ENCODE measurements at places on chromosomes 16 and 17.

DNA sequence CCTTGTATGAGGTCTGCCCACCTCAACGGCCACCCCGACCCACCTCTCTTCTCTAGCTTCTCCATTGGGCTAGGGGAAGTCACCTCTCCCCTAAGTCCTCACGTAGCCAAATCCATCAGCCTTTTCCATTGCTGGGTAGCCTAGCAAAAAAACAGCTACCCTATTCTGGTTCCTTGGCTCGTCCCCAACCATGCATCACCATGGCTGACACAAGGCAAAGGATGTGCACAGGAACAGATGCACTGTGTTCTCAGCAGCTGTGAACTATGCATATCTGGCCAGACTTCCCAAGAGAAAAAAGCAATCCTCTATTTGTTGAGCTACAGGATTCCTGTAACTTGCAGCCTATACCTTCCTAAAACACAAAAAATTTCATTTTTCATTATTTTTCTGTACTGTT lies 22.0 kb upstream of the FLCN start:
- DNase-seq, result no peak

DNA sequence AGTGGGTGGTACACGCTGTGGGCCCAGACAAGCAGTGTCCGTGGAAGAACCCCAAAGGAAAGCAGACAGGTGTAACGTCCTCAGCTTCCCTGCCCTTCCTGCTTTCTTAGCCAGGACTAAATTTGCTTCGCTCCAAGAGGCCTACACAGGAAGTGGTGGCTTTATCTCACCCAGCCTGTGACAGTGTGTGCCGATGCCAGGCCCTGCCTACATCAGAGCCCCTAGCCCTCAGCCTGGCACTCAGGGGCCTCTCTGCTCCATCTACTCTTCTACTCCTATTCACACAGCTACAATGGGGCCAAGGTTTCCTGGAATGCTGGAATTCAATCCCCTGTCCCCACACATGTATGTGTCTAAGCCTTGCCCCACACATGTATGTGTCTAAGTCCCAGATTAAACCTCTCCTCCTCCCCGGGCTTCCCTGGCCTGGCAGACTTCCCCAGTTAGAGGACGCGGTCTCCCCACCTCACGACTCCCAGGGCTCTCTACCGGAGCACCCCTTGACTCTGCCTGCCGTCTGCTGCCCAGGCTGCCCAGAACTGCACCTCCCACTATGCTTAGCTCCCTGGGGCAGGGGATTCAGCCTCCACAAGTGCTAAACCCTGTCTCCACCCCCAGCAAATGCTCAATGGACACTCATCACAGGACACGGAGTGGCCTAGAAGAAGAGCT lies 8.2 kb downstream of the PGAP3 start:
- DNase-seq, result peak; percentile 61

- no peak for DNase-seq
Measured at GRCh38 chr17:76132574-76133338, 8.3 kb downstream of the FOXJ1 start.

GRCh38 chr17:39684369-39685192 lies 3.3 kb downstream of the PGAP3 start:
- no peak for DNase-seq

DNA sequence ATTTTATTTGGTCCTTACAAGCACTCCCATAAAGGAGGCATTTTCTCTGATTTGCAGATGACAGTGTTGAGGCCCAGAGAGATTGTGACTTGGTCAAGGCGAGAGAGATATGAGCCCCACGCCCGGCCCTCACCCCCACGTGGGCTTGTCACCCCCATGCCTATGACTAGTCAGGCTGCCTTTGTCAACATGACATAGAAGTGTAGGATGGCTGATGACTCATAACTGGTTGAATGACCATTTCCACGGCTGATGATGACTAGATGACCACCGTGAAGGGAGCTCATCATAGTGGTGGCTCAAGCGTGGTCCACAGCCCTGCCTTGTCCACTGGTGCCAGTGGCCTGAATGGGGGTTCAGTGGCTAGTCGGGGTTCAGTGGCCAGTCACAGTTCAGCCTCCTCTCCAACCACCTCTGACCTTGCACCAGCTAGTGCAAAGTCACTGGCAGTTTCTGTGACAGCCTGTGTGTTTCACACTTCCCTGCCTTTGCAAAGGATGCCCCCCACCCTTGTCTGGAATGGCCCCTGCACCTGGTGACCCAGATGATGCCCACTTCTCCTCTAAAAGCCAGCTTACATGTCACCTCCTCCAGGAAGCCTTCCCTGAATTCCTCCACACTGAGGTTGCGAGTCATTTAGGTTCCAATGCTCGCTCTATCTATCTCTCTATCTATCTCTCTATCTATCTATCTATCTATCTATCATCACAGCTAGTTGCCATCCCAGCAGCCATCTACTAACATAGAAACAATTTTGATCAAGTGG lies 3.8 kb upstream of the WSCD1 start:
- no peak for DNase-seq

DNA sequence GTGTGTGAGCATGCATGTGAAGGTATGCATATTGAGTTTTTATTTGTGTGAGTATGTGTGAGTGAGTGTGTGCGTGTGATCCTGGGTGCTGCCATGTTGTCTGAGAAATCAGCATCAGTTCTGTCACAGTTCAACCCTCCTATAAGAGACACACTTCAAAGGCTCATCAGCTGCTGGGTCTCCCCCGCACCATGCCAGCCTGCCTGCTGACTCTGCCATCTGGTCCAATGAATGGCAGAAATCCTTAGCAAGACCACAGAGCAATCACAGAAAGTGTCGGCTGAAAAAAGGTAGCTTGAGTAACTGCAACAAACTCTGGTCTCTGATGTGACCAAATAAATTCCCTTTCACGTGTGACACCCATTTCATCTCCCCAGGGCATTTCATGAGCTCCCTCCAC lies 381.8 kb upstream of the MAF start:
- DNase-seq, result no peak

DNA sequence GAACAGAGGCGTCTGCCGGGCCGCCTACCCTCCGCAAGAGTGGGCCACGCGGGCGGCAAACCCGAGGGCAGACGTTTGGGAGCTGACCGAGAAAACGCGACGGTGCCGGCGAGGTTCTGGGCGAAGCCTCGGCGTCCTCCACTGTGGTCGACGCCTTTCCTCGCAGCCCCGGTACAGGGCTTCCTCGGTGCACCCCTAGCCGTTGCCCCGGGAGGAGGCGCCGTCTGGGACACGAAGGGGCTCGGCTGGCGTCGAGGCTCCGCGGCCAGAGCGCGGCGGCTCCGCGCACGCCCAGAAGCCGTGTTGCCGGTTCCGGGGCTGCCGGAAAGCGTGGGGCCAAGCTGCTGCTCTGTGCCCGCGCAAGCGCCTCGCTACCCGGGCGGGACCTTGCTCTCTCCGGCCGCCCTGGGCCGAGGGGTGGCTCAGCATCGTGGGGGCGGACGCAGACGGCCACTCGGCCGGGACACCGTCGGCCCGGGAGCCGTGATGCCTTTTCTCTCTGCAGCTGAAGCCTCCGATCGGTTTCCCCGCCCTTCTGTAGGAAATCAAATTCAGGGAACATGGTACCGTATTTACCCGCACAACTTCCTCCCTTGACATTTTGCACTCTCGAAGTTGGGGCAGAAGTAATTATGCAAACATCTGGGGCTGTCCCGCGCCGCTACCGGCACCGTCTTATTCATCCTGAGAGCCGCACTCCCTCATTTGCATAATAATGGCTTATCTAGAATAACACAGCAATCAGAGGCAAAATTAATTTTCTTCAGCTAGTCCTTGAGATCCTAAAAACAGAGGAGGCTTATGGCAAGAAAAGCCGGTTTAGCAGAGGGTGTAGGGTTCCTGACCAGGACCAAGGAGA lies 7.3 kb upstream of the CBX8 start:
- DNase-seq, result peak; percentile 49

DNA sequence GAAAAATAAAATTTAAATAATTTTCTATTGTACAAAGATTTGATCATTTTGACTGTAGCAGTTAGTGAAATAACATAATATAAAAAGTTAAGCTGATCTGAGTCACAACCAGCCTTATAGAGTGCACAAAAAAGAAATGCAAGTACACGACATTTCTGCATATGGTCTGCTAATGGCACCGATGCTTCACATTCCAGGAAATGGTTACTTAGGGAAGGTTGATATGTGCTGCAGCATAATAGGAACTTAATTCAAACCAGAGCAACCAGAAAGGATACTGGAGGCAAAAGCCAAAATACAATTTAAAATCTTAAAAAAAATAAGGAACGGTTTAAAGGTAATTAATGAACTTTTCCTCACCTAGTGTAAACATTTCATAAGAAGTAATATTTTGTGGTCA lies 10.0 kb upstream of the CFDP1 start:
- DNase-seq, result no peak

- DNase-seq, result no peak
Measured at GRCh38 chr16:66637806-66638205, 33.3 kb downstream of the CMTM3 start.

GRCh38 chr17:83183951-83184506 lies 104.6 kb downstream of the METRNL start:
- DNase-seq, result no peak

DNA sequence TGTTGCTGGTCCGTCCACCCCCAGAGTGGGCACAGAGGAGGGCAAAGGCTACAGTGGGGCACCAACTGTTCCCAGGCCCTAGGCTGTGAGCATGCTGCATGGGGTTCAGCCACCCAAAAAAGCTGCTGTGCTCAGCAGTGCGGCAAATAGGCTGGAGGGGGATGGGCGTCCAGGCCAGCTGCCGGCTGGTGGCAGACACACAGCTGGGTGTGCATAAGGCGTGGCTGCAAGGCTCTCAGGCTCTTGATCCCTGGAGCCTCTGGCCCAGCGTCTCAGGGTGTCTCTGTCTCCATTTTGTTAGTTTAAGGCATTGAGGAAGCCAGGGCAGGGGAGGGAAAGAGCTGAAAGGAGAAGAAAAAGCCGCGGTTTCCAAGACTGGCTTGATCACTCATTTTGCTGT lies 8.8 kb downstream of the RPL19 start:
- no peak for DNase-seq

- no peak for DNase-seq
Measured at GRCh38 chr17:9195411-9195810, 174.1 kb downstream of the NTN1 start.

DNA sequence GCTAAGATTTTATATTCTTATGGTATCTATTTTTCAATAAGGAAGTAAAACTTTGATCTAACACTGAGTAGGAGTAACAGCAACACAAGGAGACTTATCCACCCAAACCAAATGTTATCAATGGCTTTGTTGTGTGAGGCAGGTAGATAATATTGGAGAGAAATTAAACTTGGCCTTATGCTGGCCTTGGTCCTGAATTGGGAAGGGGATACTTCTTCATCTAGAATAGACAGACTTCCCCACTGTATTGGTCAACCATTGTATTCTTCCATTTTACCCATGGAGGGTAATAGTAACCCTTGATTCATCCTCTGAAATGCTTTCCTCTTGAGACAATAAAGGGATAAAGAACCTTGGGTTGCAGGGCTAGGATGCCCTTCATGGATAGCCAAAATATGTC lies 76.3 kb upstream of the ANKFN1 start:
- DNase-seq, result no peak

DNA sequence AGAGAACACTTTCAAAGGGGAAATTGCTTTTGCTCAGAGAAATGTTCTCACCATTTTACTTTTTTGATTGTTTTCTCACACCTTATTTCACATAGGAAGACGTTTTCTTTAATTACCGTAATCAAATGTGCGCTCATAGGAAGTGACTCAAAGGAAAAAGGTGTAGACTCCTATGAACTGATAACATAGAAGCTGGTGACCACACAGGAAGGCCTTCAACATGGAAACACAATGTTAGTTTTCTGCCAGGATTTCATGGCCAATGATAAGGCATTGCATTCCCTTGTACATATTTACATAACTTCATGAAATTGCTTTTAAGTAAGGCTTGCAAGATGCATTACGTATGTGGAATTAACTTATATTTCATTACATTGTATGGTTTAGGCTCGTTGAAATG lies 40.9 kb upstream of the KCNJ16 start:
- no peak for DNase-seq

GRCh38 chr16:86713021-86713631 lies 134.8 kb downstream of the FOXL1 start:
- no peak for DNase-seq

- DNase-seq, result no peak
Measured at GRCh38 chr17:83061586-83061985, 17.8 kb upstream of the METRNL start.

DNA sequence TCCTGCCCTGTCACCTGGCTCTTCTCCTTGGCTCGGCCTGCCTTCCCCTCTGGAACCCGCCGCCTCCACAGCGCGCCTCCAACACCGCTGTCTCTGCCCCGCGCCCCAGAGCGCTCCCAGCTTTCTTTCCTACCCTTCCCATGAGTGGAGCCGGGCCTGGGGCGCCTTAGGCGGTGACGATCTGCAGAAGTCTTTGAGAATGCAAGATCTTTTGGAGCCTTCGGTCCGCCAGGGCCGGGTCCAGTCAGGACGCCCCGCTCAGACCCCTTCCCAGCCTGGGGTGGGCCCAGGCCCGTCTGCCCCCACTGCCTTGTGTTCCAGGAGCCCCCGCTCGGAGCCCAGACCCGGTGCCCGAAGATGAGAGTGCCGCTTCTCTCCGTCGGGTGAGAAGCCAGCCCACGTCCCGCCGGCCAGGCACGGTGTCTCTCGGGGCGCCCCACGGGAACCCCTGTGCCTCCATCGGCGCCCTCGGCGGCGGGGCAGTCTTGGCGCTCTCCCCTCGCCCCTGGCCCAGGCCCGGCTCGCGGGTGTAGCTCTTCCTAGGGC lies 40.0 kb downstream of the MRM1 start:
- no peak for DNase-seq

DNA sequence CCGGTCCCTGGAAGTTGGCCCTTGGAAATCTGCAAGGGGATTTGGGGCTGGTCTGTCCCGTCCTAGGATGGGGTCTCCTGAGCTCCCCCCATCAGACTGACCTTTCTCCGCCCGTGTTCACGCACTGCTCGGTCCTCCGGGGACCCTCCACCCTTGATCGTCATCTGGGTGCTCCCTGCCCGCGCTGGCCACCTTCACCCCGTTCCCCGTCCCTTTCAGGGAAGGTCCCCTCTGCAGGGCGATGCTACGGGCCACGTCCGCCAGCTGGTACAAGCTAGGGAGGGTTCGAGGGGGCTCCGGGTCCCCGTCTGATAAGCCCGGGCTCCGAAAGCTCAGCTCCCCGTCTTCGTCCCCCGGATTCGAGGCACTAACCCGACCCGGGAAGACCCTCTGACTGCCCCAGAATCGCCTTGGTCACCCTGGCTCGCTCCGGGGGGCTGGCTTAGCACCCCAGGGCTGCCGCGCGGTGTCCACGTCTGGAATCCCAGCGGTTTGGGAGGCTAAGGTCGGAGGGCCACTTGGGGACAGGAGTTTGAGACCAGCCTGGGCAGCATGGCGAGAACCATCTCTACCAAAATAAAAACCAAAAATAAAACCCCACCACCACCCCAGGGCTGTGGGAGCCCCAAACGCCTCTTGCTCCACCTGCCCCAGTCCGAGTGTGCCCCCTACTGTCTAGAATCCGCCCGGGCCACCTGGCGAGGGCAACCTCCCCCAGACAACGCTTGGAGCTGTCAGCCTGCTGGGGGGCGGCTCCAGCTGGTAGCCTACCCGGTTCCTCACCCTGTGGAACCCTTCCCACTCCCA lies 1.1 kb upstream of the SLC43A2 start:
- peak; percentile 77 for DNase-seq

GRCh38 chr16:89826531-89827382 lies 1.5 kb upstream of the SPIRE2 start:
- no peak for DNase-seq
